HS-27A (cell line): ENCODE measurements at places on chromosomes 2 and 18.

GRCh38 chr18:5842653-5843052 lies 52.7 kb downstream of the TMEM200C start:
- DNase-seq: no peak

DNA sequence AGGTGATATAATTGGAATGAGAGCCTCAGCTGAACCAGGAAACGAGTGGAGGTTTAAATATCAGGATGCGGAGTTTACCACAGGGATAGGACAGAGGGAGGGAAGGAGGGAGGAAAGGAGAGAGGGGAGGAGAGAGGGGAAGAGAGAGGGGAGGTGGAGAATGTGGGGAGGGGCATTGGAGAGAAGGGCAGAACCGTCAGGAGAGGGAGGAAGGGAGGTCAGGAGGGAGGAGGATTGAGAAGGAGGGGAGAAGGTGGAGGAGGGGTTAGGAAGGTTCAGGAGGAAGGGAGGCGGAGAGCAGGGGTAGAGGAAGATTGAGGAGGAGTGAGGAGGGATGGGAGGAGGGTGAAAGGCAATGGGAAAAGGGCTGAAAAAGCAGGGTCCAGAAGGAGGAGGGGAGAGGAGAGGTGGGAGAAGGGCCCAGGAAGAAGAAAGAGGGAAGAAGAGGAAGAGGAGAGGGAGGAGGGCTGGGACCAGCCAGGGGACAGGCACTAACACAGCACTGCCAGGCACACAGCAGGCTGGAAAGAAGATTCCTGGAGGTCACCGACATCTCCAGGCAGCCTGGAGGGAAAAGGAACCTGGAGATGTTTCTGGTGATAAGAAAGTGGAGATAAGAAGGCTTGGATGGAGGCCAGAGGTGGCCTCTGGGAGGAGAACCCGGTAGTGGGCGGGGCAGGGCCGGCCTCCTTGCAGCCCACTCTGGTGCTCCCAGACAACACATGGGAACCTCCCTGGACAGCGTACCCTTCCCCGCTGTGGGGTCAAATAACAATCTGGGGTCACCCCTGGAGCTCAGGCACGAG lies 176.7 kb upstream of the SMAD2 start:
- DNase-seq: no peak

DNA sequence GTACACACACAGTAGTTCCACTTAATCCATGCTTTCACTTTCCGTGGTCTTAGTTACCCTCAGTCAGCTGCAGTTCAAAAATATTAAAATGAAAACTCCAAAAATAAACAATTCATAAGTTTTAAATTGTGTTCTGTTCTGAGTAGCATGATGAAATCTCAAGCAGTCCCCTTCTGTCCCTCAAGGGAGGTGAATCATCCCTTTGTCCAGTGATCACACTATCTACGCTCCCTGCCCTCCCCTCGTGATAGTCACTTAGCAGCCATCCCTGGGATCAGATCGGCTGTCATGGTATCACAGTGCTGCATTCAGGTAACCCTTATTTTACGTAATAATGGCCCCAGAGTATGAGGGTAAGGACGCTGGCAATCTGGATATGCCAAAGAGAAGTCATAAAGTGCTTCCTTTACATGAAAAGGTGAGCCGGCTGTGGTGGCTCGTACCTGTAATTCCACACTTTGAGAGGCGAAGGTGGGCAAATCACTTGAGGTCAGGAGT lies 5.8 kb upstream of the RTN4 start:
- DNase-seq: no peak

- no peak for DNase-seq
Measured at GRCh38 chr18:6901286-6901926, 171.9 kb downstream of the ARHGAP28 start.

DNA sequence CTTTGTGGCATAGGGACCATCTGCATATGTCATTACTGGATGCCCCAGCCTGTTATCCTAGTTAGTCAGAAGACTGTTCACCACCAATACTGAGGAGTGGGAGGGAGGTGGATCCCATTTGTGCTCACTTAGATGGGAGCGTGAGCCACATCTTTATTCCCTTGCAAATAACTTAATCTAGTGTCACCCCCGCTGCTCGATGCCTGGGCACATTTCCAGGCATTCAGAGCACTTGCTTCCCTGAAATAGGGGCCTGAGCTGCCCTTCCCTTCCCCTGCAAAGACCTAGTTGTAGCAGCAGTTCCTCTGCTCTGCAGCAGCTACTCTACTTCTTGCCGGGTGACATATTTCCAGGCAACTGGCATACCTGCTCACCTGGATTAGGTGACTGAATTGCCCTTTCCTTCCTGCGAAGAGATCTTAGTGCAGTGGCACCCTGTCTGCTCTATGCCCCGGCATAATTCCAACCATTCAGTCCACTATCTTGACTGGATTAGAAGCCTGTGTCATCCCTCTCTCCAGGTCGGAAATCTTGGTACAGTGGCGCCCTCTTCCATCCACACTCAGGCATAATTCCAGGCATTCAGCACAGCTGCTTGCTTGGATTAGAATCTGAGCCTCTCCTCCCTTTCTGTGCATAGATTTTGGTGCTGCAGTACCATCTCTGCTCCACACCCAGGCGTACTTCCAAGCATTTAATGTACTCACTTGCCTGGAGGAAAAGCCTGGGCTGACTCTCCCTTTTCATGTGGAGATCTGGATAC lies 1389.1 kb upstream of the TMEFF2 start:
- no peak for DNase-seq

DNA sequence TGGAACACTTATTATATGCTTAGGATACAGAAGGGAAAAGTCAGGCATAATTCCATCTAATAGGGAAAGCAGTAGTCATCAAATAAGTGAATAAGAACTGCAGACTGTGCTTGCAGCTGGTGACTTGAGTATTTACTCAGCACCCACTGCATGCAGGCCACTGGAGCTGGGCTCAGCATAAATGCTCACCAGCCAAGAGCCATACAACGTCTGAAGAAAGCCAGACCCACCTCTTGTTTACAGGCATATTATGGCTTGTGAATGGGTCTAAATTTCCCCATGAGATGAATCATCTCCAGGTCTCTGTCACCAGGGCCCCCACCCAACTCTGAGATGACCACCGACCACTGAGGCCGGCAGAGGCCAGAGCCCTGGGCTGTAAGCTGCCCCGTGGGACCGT lies 123.8 kb upstream of the PKDCC start:
- DNase-seq: no peak

- DNase-seq: no peak
Measured at GRCh38 chr18:22412176-22412911, 5.4 kb downstream of the CTAGE1 start.

- DNase-seq: no peak
Measured at GRCh38 chr2:72103690-72104089, 44.0 kb downstream of the CYP26B1 start.

DNA sequence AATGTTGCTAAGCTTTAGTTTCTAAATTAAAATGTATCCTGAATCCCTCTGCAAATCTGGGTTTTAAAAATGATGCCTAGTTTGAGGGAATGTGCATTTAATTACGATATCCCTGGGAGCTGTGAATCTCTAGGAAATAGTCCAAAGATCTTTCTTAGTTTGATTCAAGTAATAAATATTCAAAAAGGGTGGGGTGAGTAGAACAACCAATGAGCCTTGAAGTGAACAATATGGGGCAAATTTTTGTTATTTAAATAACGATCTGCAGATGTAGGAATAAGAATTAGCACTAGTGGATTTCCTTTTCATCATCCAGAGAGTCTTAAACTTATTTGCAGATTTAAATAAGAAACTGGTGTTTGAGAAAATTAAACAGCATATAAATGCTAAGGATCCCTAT lies 106.3 kb downstream of the ACVR1 start:
- DNase-seq: no peak

DNA sequence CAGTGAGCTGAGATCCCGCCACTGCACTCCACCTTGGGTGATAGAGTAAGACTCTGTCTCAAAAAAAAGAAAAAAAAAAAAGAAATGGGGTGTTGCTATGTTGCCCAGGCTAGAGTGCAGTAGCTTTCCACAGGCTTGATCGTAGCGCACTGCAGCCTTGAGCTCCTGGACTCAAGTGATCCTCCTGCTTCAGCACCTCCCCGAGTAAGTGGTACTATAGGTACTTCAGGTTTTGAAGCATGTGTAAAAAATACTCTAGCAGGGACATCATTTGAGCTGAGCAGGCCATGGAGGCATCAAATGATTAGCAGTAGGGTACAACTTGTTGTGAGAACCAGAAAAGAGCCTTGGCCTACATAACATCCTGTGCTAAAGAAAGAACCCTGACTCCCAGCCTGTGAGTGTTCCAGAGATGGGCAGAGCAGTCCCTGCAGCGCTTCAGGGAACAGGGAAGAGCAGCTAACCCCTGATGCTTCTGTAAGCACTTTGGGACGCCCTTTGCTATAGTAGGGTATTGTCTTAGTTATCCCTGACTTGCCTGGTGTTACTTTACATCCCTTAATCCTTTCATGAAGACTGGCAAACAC lies 119.1 kb downstream of the NEDD4L start:
- no peak for DNase-seq

GRCh38 chr2:118607641-118608040 lies 239.8 kb downstream of the EN1 start:
- no peak for DNase-seq

- no peak for DNase-seq
Measured at GRCh38 chr18:48785091-48785614, 165.6 kb downstream of the SMAD7 start.

DNA sequence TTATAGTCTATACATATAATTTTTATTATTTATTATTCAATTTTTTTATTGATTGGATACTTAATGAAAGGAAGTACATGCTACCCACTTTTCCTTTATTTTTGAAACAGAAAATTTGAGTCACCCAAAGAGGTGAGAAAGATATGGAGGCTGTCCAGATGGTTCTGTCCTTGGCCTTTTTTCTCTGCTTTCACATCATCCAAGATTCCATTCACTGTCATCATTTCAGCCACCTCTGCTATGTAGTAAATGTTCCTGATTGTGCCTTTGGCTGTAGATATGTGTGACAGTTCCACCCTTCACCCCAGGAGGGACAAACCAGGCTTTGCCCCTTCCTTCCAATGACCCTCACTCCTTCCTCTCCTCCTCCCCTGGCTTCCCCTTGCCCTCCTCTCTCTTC lies 675.7 kb upstream of the ID2 start:
- DNase-seq: no peak

GRCh38 chr2:118168615-118169014 lies 80.3 kb downstream of the INSIG2 start:
- peak; percentile 91 for DNase-seq

GRCh38 chr2:195706161-195706900 lies 49.3 kb downstream of the SLC39A10 start:
- DNase-seq: peak; percentile 26

DNA sequence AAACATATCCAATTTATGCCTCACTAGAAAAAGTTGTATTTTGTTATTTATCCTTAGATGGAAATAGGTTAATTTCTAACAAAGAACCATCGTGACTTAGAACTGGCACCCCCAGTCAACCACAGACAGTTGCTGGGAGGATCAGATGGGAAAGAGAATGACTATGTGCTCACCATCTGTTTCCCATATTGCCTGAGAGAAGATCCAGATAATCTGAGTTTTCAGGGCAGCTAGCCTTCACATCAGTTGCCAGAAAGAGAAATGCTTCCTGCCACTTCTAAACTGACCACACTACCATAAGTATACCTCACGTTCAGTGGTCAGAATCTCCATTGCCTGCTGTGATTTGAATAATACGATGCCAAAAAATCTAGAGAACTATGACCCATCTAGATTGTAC lies 28.4 kb upstream of the NEB start:
- no peak for DNase-seq

GRCh38 chr2:159094173-159094737 lies 125.8 kb downstream of the TANC1 start:
- no peak for DNase-seq

GRCh38 chr2:241213041-241213440 lies 24.6 kb downstream of the ANO7 start:
- DNase-seq: no peak

DNA sequence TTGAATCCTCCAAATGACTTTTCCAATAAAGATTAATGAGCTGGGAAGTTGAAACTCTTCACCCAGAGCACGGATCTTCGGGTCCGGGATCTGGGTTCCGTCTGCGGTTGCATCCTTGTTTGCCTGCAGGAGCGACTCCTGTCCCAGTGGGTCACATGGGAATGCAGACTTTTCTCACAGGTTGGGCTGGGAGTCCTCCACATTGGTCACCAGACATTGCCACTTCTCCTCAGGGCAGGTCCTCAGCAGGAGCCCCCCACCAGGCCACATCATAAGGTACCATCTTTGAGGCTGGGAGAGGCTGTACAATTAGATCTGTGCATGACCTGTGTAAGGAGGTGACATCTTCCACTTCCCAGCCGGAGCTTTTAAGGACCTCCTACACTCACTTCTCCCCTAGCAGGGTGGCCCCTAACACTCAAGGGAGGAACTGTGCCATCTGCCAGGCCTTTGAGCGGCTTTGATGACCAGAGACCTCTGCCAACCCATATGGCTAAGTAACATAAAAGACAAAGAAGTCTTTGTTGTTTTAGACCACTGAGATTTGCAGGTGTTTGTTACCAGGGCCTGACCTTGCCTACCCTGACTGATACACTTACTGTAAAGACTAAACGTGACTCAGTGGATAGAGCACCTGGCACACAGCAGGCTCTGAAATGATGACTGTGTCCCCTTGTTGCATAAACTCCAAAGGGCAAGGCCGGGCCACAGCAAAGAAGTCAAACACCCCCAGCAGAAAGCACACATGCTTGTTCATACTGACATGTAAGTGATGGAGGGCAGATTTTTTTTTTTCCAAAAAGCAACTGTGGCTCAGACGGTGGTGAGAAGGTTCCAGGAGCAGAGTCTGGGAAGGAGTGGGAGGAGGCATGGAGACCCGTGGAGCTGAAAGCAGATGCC lies 7.9 kb upstream of the TEX51 start:
- no peak for DNase-seq

DNA sequence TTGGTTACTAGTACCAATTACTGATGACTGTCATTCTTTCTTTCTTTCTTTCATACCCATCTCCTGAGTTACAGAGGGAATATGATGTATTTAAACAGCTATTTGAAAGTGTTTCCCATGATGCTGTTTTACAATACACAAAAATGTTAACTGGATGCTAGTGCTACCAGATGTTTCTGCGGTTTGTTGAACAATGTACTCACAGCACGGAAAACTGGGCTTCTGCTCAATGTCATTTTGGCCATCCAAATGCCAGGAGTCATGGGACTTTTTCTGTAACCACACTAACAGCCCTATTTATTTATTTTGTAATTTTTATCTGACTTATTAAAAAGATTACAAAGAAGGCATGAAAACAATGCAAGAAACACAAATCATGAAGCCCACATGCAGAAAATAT lies 313.8 kb downstream of the RIT2 start:
- DNase-seq: no peak

GRCh38 chr2:47038656-47039488 lies 116.2 kb downstream of the STPG4 start:
- no peak for DNase-seq

DNA sequence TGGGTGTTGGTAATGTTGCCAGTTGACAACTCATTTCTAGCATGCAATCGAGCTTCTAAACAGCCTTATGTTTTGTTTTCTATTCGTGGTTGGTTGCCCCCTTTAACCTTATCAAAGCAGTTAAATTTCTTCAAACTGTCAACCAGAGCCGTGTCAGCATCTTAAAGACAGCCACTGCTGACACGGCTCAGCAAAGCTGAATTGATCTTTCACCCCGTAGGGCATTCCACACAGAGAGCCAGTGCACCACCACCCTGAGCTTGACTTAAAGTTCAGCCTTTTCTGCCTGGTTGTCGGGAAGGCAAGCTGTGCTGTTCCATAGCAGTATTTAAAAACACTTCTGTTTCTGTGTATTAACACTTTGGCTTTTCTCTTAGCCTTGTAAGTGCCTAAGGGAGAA lies 355.0 kb upstream of the CHST9 start:
- DNase-seq: no peak
